Progenitor cell of endocrine pancreas (in vitro differentiated cells): ENCODE measurements at places on chromosomes 3 and 15. TPM values are rescaled to one million over a fixed set of nuclear protein-coding genes. Genes with fewer than 3 reads are reported as not detected.
A peak's percentile ranks its signal among the peaks of the same experiment; 100 is the strongest.

DNA sequence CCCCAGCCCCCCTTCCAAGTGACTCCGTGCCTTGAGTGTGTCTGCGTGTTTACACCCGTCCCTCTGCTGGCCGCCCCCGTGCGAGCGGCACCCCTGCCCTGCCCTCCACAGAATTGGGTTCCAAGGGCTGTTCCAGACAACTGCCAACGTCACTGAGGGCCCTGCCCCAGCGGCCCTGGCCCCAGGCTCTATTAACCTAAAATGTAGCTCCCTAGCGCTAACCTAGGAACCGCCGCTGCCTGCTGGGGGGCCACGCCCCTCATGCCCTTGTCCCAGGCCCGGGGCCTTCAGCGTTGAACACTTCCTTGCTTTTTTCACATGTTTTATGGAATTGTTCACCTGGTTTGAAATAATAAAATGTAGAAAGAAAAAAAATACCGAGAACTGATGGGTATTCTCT is 10.0 kb upstream of the SEMA3B start:
- no peaks in the 10 kb centered on the region for H3K27me3 ChIP-seq
- H3K27ac ChIP-seq: peak overlapping the region; percentile 87
- H3K4me3 ChIP-seq: no peak overlapping the region
- peaks cover 33% of the 10 kb centered on the region for H3K4me1 ChIP-seq

DNA sequence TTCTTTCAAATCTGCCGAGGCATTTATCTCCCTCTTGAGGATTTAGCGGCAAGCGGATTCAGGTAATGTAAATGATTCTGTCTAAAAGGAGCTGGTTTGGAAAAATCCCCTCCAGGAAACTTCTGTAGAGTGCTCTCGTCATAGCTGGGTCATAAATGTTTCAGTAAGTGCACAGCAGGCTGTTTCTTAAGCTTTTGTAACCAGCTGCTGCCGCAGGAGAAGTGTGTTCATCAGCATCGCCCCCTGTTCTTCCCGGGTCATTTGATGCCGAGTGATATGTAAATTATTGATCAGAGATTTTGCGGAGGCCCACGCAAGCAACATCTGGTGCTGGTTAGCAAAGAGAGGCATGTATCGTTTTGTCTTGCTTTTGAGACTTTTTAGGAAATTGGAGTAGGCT is 53.1 kb downstream of the DNASE1L3 start:
- DNase-seq: no peak
- no peaks in the 10 kb centered on the region for H3K4me1 ChIP-seq
- no peaks in the 10 kb centered on the region for H3K27me3 ChIP-seq

The PEX11A gene
- total RNA-seq: 4.8 and 4.9 TPM in 2 replicates

GRCh38 chr3:113183748-113184661 is 27.4 kb upstream of the BOC start:
- H3K27ac ChIP-seq: no peak overlapping the region
- DNase-seq: no peak
- peaks cover 4% of the 10 kb centered on the region for H3K4me1 ChIP-seq
- no peaks in the 10 kb centered on the region for H3K27me3 ChIP-seq
- H3K36me3 ChIP-seq: no peaks in the 10 kb centered on the region
- no peak overlapping the region for H3K4me3 ChIP-seq

GRCh38 chr15:33148129-33148751 is 46.3 kb downstream of the FMN1 start:
- peaks cover 7% of the 10 kb centered on the region for H3K27me3 ChIP-seq
- H3K4me3 ChIP-seq: no peak overlapping the region
- H3K27ac ChIP-seq: no peak overlapping the region
- peaks cover 7% of the 10 kb centered on the region for H3K4me1 ChIP-seq
- no peaks in the 10 kb centered on the region for H3K36me3 ChIP-seq

DNA sequence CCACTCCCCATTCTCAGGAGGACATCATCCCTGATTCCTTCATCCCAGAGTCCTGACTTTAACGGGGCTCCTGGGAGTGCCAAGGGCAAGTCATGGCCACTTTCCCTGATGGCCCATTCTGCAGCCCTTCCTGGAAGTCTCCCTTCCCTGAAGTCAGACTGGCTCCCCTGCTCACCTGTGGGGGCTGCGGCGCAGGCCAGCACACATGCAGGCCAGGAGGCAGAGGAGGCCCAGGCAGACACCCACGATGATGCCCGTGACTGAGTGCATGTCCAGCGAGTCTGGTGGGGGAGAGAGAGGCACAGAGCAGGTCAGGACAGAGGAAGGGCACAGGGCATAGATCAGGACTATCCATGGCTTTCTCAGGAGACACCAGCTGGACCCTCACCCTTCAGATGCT is 8.6 kb upstream of the IGDCC3 start:
- H3K27ac ChIP-seq: no peak overlapping the region
- H3K4me3 ChIP-seq: no peak overlapping the region
- no peak for DNase-seq
- H3K4me1 ChIP-seq: peaks cover 17% of the 10 kb centered on the region

GRCh38 chr3:4981294-4981664 is 2.0 kb downstream of the BHLHE40 start:
- H3K4me3 ChIP-seq: no peak overlapping the region
- no peak for DNase-seq
- H3K36me3 ChIP-seq: no peaks in the 10 kb centered on the region
- H3K4me1 ChIP-seq: peaks cover 22% of the 10 kb centered on the region
- H3K27ac ChIP-seq: no peak overlapping the region

The DISP2 gene
- 1.0 and 3.2 TPM in 2 replicates for total RNA-seq

GRCh38 chr3:159761848-159762635 is 226.6 kb upstream of the IL12A start:
- H3K36me3 ChIP-seq: no peaks in the 10 kb centered on the region
- peak overlapping the region; percentile 84 for H3K4me3 ChIP-seq
- H3K27ac ChIP-seq: peak overlapping the region; percentile 5
- H3K27me3 ChIP-seq: peaks cover 36% of the 10 kb centered on the region
- H3K4me1 ChIP-seq: peaks cover 16% of the 10 kb centered on the region

The CCDC54 gene
- not detected in 2 replicates for total RNA-seq

- peaks cover 8% of the 10 kb centered on the region for H3K4me1 ChIP-seq
- no peak for DNase-seq
- no peak overlapping the region for H3K4me3 ChIP-seq
- H3K27ac ChIP-seq: no peak overlapping the region
Observed at GRCh38 chr3:15889936-15890335, 92.2 kb upstream of the ANKRD28 start.

GRCh38 chr3:178436773-178437172 is 99.5 kb upstream of the KCNMB2 start:
- no peak for DNase-seq
- H3K4me3 ChIP-seq: no peak overlapping the region
- no peaks in the 10 kb centered on the region for H3K27me3 ChIP-seq
- H3K36me3 ChIP-seq: no peaks in the 10 kb centered on the region

The MOBP gene
- total RNA-seq: not detected in 2 replicates

- DNase-seq: no peak
- H3K4me3 ChIP-seq: no peak overlapping the region
- no peaks in the 10 kb centered on the region for H3K4me1 ChIP-seq
Observed at GRCh38 chr3:139281096-139281495, 62.7 kb upstream of the MRPS22 start.

The TMEM40 gene
- 0.36 TPM in 1 of 2 replicates, not detected in the other for total RNA-seq

The QARS1 gene
- 402 and 417 TPM in 2 replicates for total RNA-seq

The MORC1 gene
- total RNA-seq: not detected in 2 replicates

The C2CD4A gene
- 0.17 and 0.20 TPM in 2 replicates for total RNA-seq

The RPUSD3 gene
- total RNA-seq: 55.0 and 60.3 TPM in 2 replicates

GRCh38 chr15:58526647-58527192 is 94.9 kb downstream of the LIPC start:
- H3K27ac ChIP-seq: no peak overlapping the region
- H3K27me3 ChIP-seq: peaks cover 8% of the 10 kb centered on the region
- H3K36me3 ChIP-seq: no peaks in the 10 kb centered on the region
- no peak overlapping the region for H3K4me3 ChIP-seq

DNA sequence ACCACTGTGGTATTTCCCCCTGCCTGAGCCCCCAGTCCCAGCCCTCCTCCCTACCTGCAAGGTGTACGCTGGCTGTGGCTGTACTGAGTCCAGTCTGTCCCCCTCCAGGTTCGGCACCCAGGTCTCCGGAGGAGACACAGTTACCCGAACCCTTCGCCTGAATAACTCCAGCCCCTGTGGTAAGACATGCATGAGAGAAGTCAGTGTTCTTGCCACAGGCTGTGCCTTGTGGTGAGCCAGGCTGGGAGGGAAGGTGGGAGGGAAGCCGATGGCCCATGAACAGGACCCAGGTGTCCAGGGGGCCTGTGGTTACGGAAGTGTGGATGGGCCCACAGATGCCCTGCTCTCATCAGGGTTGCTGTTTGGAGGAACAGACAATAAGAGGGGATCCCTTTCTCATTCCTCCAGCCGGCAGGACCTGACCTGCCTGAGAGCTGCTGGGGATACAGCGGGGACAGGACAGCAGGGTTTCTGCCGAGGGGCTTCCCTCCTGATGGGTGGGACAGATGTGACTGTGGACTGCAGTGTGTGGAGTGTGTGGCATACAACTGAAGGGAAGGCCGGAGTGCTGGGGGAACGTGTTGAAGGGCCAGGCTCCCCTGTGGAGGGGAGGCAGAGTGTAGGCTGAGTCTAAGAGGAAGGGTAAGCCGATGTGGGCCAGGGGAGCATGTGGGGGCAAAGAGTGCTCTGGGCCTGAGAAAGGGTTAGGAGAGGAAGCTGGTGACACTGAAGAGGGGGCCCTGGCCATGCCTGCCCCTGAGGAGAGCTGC is 21.9 kb downstream of the ACAA1 start:
- no peak for DNase-seq
- H3K4me3 ChIP-seq: no peak overlapping the region
- peaks cover 10% of the 10 kb centered on the region for H3K27me3 ChIP-seq
- H3K36me3 ChIP-seq: peaks cover 4% of the 10 kb centered on the region
- H3K4me1 ChIP-seq: no peaks in the 10 kb centered on the region

The MINAR1 gene
- total RNA-seq: 1.8 and 1.9 TPM in 2 replicates

The CHRFAM7A gene
- total RNA-seq: 0.96 and 1.1 TPM in 2 replicates

GRCh38 chr3:80408030-80408721 is 640.4 kb upstream of the ROBO1 start:
- H3K4me1 ChIP-seq: peaks cover 4% of the 10 kb centered on the region
- no peak overlapping the region for H3K4me3 ChIP-seq
- no peaks in the 10 kb centered on the region for H3K36me3 ChIP-seq
- no peak overlapping the region for H3K27ac ChIP-seq
- no peak for DNase-seq

GRCh38 chr3:16392065-16392464 is 121.4 kb downstream of the RFTN1 start:
- H3K36me3 ChIP-seq: no peaks in the 10 kb centered on the region
- peaks cover 10% of the 10 kb centered on the region for H3K27me3 ChIP-seq
- DNase-seq: no peak
- H3K27ac ChIP-seq: no peak overlapping the region
- H3K4me1 ChIP-seq: no peaks in the 10 kb centered on the region

The SLC22A14 gene
- total RNA-seq: 0.18 and 0.72 TPM in 2 replicates

DNA sequence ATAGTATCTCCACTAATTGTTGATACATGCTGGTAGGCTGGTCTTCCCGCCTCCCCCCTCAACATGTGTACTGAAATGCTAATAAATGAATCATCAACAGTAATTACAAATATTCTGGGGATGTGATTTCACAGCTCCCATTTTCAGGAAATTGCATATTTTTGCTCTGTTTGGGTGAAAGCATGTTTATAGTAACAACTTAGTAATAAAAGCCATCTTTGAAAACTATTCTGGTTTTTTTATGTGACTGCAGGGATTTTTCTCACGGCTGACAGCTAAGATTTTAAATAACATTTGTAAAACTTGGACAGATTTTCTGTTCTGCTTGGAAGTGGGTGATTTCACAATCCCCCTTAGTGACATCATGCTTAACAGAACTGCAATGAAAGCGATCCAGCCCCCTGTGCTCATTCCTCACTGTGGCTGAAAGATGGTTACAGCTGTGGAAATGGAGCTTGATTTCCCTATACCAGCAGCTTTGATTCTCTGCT is 25.6 kb upstream of the FAM174B start:
- no peaks in the 10 kb centered on the region for H3K36me3 ChIP-seq
- H3K4me3 ChIP-seq: no peak overlapping the region
- DNase-seq: no peak
- no peak overlapping the region for H3K27ac ChIP-seq

DNA sequence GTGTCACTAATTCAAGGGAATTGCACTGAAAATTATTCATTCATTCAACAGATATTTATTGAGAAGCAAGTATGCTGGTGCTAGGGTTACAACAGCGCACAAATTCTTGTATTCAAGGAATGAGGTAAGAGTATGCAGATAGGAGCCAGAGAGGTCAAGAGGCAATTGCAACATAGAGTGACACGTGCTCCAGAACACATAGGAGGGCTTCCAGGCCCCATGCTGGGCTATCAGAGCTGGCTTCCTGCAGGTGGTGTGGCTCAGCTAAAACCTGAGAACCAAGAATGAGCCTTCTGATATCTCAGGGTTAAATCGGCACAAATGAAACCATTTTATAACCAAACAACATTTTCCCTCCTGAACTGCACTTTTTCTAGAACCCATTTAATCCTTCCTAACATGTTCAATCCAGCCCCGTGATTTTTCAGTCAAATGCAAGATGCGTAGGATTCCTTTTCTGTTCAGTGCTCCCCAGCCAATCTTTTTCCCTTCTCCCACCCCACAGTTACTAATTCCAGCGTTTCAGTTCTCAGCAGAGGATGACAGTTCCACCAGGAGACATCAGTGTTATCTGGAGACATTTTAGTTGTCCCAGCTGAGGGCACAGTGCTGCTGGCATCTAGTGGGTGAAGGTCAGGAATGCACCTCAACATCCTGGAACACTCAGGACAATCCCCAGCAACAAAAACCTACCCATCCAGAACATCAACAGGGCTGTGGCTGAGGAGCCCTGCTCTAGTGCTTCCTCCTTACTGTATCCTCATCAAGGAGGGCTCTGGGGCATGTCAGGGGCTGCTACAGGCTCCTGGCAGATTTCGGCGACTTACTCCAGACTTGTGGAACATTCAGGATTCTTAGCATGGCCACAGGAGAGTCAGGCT is 13.1 kb downstream of the CCR5AS start:
- no peaks in the 10 kb centered on the region for H3K36me3 ChIP-seq
- H3K27ac ChIP-seq: no peak overlapping the region
- H3K4me1 ChIP-seq: peaks cover 6% of the 10 kb centered on the region
- peaks cover 17% of the 10 kb centered on the region for H3K27me3 ChIP-seq
- no peak for DNase-seq

DNA sequence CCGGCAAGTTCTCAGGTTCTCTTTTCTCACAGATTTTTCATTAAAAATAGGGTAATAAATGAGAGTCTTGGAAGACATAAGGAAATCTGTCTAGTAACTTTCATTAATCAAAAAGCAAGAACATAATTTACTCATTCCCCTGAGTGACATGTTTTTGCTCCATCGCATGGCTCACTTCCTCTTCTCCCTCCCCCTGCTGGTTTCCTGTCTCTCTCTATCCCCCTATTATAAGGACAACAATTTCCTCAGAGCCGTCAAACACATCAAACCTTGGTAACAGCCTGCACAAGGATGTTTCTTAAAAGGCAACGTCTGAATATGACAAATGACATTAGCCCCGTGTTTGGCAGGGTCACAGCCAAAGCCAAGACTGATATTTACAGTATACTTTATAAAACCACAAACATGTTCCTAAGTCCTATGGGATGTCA is 1149.6 kb downstream of the IGSF11 start:
- H3K4me3 ChIP-seq: no peak overlapping the region
- no peaks in the 10 kb centered on the region for H3K27me3 ChIP-seq
- no peaks in the 10 kb centered on the region for H3K36me3 ChIP-seq
